ENCODE measurements at places on chromosomes 6 and 20. TPM values are rescaled to one million over a fixed set of nuclear protein-coding genes. Genes with fewer than 3 reads are reported as not detected.

LCA5 gene
- 1.6 TPM for polyA plus RNA-seq

PRSS16 gene
- 0.36 TPM for polyA plus RNA-seq

GRCh38 chr6:160069050-160069454 lies 52.6 kb upstream of the SLC22A1 start:
- DNase-seq: no peak

ADGB gene
- not detected for polyA plus RNA-seq

- DNase-seq: no peak
Measured at GRCh38 chr6:3353213-3353903, 94.6 kb downstream of the PSMG4 start.

GRCh38 chr6:18391023-18391422 lies 3.9 kb downstream of the RNF144B start:
- no peak for DNase-seq
